SJSA1 (cell line): ENCODE measurements at places on chromosomes 11 and 22.
A peak's percentile ranks its signal among the peaks of the same experiment; 100 is the strongest.

GRCh38 chr11:33772300-33772699, 2.0 kb downstream of the FBXO3 start:
- no peak overlapping the region for H3K27ac ChIP-seq
- DNase-seq: no peak
- H3K27me3 ChIP-seq: no peaks in the 10 kb centered on the region
- no peak overlapping the region for H3K4me3 ChIP-seq
- peaks cover 25% of the 10 kb centered on the region for H3K4me1 ChIP-seq
- peaks cover 19% of the 10 kb centered on the region for H3K36me3 ChIP-seq

- no peak overlapping the region for H3K27ac ChIP-seq
- peaks cover 28% of the 10 kb centered on the region for H3K36me3 ChIP-seq
- H3K4me3 ChIP-seq: no peak overlapping the region
These were observed 18.4 kb downstream of the BCL9L start for GRCh38 chr11:118907051-118908042.

GRCh38 chr11:78645226-78646202, 70.8 kb upstream of the NARS2 start:
- H3K27ac ChIP-seq: no peak overlapping the region
- peak; percentile 35 for DNase-seq
- H3K36me3 ChIP-seq: no peaks in the 10 kb centered on the region
- no peak overlapping the region for H3K4me3 ChIP-seq
- no peaks in the 10 kb centered on the region for H3K27me3 ChIP-seq

- no peak overlapping the region for H3K27ac ChIP-seq
- H3K4me3 ChIP-seq: no peak overlapping the region
- no peak for DNase-seq
- H3K36me3 ChIP-seq: no peaks in the 10 kb centered on the region
- H3K27me3 ChIP-seq: no peaks in the 10 kb centered on the region
These were observed 60.5 kb downstream of the GRAMD1B start for GRCh38 chr11:123490527-123490926.

GRCh38 chr22:50289942-50290630, 17.4 kb downstream of the PLXNB2 start:
- H3K36me3 ChIP-seq: peaks cover 85% of the 10 kb centered on the region
- H3K4me3 ChIP-seq: no peak overlapping the region
- peaks cover 33% of the 10 kb centered on the region for H3K4me1 ChIP-seq
- no peaks in the 10 kb centered on the region for H3K27me3 ChIP-seq

- no peak overlapping the region for H3K27ac ChIP-seq
- peaks cover 19% of the 10 kb centered on the region for H3K36me3 ChIP-seq
- no peak overlapping the region for H3K4me3 ChIP-seq
- no peaks in the 10 kb centered on the region for H3K27me3 ChIP-seq
- peaks cover 8% of the 10 kb centered on the region for H3K4me1 ChIP-seq
- DNase-seq: no peak
These were observed 73.9 kb downstream of the USP47 start for GRCh38 chr11:11915625-11916024.

- no peak for DNase-seq
- no peaks in the 10 kb centered on the region for H3K27me3 ChIP-seq
- H3K36me3 ChIP-seq: peaks cover 98% of the 10 kb centered on the region
- no peak overlapping the region for H3K4me3 ChIP-seq
- no peak overlapping the region for H3K27ac ChIP-seq
These were observed 12.0 kb downstream of the C11orf58 start for GRCh38 chr11:16750417-16750816.

- no peaks in the 10 kb centered on the region for H3K27me3 ChIP-seq
- no peak for DNase-seq
- peaks cover 7% of the 10 kb centered on the region for H3K4me1 ChIP-seq
- peaks cover 13% of the 10 kb centered on the region for H3K36me3 ChIP-seq
These were observed 15.0 kb downstream of the MRTFA start for GRCh38 chr22:40621309-40622151.

DNA sequence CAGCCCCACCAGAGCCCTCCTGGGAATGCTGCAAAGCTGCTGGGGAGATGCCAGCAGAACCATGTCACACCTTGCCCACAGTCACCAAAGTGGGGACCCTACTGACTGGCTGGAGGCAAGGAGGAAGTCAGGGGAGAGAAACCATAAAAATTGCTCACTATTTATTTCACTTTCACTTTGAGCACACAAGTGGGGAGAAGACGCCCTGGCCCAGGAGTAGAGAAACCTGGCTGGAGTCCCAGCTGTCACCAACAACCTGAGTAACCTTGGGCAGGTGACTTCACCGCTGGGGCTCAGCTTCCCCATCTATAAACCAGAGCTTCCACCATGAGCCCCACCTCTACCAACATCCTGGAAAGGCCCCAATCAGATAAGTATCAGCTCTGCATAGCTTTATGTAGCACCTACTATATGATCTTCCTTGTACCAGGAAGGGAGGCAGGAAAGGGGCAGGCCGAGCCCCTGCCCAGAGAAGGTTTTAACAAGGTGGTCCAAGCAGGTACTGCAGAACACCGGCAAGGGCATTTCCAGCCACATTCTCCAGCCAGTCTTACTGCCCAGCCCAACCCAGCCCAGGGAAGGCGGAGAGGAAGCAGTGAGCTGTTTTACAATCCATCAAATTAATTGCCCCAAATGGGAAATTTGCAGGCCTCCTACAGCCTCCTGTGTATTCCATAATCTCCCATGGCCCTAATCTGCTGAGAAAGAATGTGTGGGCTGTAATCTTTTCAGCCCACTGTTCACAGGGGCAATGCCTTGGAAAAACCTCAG, 27.6 kb downstream of the PLEKHA7 start:
- peaks cover 10% of the 10 kb centered on the region for H3K4me1 ChIP-seq
- H3K27ac ChIP-seq: no peak overlapping the region
- no peak for DNase-seq
- H3K27me3 ChIP-seq: no peaks in the 10 kb centered on the region
- no peak overlapping the region for H3K4me3 ChIP-seq
- H3K36me3 ChIP-seq: no peaks in the 10 kb centered on the region

GRCh38 chr22:41826430-41827383, 6.2 kb upstream of the SREBF2 start:
- H3K4me3 ChIP-seq: no peak overlapping the region
- H3K27me3 ChIP-seq: no peaks in the 10 kb centered on the region
- H3K4me1 ChIP-seq: no peaks in the 10 kb centered on the region
- no peak overlapping the region for H3K27ac ChIP-seq
- H3K36me3 ChIP-seq: peaks cover 5% of the 10 kb centered on the region
- DNase-seq: no peak

DNA sequence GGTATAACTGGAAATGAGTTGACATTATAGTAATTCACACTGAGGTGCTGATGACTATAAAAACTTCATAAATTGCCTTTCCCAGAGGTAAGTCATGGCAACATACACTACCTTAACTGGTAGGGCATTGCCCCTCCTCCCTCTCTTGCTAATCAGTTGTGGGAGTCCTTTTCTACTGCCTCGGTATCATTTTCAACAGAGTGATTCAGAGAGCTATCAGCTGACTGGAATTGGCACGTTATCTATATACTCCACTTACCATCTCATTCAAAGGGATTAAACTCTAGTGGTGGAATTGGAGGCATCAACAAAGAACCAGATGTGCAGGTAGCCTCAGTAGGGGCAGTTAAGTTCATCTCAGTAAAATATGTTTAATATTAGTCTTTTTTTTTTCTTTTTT, 8.0 kb upstream of the NUP160 start:
- H3K27ac ChIP-seq: no peak overlapping the region
- peaks cover 55% of the 10 kb centered on the region for H3K4me1 ChIP-seq
- no peak overlapping the region for H3K4me3 ChIP-seq
- no peaks in the 10 kb centered on the region for H3K27me3 ChIP-seq
- H3K36me3 ChIP-seq: no peaks in the 10 kb centered on the region

DNA sequence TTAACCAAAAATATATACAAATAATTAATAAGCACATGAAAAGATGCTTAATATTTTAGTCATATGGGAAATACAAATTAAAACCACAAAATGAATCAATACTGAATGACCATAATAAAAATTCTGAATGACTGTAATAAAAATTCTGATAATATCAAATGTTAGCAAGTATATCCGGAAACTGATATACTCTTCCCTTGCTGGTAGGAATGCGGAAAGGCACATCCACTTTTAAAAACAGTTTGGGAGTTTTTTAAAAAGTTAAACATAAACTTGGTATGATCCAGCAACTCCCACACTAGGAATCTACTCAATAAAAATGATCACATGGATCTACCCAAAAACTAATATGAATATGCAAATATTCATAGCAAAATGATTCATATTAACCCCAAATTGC, 30.8 kb upstream of the GRIA4 start:
- no peak overlapping the region for H3K27ac ChIP-seq
- DNase-seq: no peak
- no peaks in the 10 kb centered on the region for H3K36me3 ChIP-seq

DNA sequence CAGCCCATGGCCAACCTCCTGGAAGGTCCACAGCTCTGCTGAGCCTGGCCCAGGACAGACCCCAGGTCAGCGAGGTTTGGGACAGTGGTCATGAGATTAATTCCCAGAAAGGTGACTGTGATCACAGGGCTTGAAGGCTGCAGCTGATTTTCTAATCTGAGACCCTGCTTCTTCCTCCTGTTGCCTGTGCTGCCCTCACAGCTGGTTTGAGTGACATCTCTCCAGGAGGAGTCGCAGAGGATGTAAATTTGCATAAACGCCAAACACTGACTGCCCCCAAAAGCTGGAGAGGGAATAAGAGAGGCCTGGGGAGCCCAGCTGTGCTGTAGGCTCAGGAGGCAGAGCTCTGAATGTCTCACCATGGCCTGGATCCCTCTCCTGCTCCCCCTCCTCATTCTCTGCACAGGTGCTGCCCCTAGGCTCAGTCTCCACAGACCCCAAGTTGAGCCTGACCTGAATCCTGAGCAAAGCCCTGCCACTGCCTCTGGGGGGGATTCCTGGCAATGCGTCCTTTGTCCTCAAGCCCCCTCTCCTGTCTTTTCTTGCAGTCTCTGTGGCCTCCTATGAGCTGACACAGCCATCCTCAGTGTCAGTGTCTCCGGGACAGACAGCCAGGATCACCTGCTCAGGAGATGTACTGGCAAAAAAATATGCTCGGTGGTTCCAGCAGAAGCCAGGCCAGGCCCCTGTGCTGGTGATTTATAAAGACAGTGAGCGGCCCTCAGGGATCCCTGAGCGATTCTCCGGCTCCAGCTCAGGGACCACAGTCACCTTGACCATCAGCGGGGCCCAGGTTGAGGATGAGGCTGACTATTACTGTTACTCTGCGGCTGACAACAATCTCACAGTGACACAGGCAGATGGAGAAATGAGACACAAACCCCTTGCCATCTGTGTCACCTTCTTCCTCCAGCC, 23.8 kb downstream of the GGTLC2 start:
- H3K36me3 ChIP-seq: no peaks in the 10 kb centered on the region
- H3K4me1 ChIP-seq: no peaks in the 10 kb centered on the region
- no peak overlapping the region for H3K4me3 ChIP-seq
- no peak for DNase-seq
- H3K27ac ChIP-seq: no peak overlapping the region

DNA sequence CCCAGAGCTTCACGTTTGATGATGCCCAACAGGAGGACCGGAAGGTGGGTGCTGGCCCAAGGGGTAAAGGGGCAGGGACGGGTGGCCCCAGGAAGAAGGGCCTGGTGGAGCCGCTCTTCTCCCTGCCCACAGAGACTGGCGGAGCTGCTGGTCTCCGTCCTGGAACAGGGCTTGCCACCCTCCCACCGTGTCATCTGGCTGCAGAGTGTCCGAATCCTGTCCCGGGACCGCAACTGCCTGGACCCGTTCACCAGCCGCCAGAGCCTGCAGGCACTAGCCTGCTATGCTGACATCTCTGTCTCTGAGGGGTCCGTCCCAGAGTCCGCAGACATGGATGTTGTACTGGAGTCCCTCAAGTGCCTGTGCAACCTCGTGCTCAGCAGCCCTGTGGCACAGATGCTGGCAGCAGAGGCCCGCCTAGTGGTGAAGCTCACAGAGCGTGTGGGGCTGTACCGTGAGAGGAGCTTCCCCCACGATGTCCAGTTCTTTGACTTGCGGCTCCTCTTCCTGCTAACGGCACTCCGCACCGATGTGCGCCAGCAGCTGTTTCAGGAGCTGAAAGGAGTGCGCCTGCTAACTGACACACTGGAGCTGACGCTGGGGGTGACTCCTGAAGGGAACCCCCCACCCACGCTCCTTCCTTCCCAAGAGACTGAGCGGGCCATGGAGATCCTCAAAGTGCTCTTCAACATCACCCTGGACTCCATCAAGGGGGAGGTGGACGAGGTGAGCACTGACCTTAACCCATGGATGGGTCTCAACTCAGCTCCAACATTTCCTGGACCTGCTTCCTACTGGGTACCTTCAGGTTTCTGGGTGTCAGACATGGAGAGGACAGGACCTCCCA, 2.0 kb downstream of the RIC8A start:
- H3K27ac ChIP-seq: peak overlapping the region; percentile 90
- H3K27me3 ChIP-seq: no peaks in the 10 kb centered on the region
- DNase-seq: peak; percentile 35

GRCh38 chr11:65773784-65774411, 6.9 kb downstream of the AP5B1 start:
- no peaks in the 10 kb centered on the region for H3K27me3 ChIP-seq
- H3K4me3 ChIP-seq: no peak overlapping the region
- H3K4me1 ChIP-seq: peaks cover 1% of the 10 kb centered on the region; the same call in 1 of the 2 replicates
- DNase-seq: no peak
- no peak overlapping the region for H3K27ac ChIP-seq
- H3K36me3 ChIP-seq: peaks cover 51% of the 10 kb centered on the region

DNA sequence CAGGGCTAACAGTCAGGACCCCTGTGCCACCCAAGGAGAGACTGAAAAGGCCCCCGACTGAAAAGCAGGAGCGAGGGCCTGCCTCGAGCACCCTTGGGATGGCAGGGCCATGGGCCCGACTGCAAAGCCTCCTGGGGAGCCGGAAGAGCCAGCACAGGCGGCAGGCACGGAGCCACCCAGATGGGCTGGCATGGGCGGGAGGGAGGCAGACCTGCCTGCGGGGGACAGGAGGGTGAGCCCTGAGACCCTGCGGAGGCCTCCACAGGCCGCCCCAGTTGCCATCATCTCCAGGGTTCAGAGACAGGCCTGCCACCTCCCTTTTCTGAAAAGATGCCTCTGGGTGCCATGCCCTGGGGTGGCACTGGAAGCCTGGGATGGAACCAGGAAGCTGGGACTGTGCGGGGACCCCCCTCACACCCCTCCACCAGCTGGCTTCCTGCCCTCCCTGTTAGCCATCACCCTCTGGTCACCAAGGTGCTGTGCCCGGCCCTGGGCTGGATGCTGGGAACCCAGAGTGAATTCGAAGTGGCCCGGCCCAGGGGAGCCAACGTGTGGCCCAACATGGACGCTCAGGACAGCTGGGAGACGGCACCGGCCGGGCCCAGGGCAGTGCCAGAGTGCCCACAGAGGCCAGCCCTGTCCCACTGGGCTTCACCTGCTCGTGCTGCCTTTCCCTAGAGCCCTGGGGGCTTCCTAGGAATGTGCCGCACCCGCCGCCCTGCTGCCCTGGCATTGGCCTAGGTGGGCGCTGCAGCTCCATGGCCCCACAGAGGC, 13.8 kb downstream of the TSPAN32 start:
- H3K36me3 ChIP-seq: no peaks in the 10 kb centered on the region
- no peaks in the 10 kb centered on the region for H3K27me3 ChIP-seq
- H3K4me3 ChIP-seq: no peak overlapping the region
- no peak overlapping the region; the same call in 1 of the 2 replicates for H3K27ac ChIP-seq
- peaks cover 51% of the 10 kb centered on the region for H3K4me1 ChIP-seq
- no peak for DNase-seq

GRCh38 chr11:80718611-80719291, 1277.9 kb upstream of the TENM4 start:
- no peak overlapping the region for H3K4me3 ChIP-seq
- no peak for DNase-seq
- H3K27ac ChIP-seq: no peak overlapping the region
- no peaks in the 10 kb centered on the region for H3K27me3 ChIP-seq
